Naive thymus-derived CD8-positive, alpha-beta T cell (primary cell): ENCODE measurements at places on chromosomes 6 and 20.
A peak's percentile ranks its signal among the peaks of the same experiment; 100 is the strongest.

DNA sequence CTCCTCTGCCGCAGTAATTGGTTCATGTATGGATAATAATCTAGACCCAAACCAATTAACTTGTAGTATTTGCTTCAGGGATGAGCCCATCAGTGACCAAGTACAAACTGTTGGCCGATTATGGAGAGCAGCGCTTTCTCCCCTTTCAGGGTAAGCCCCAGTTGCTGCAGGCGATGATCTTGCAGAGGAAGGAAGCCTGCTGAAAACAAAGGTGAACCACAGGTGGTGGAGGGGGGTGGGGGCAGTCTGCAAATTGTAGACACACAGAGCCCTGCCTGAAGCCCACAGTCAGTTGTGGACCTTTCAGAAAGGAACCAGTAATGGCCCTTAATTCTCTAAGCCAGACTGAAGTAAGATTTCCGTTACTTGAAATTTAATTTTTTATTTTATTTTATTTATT lies 167.9 kb upstream of the JARID2 start:
- H3K27ac ChIP-seq = no peak overlapping the region
- H3K36me3 ChIP-seq = no peaks in the 10 kb centered on the region
- no peak overlapping the region for H3K4me3 ChIP-seq
- peaks cover 2% of the 10 kb centered on the region for H3K4me1 ChIP-seq
- no peaks in the 10 kb centered on the region for H3K27me3 ChIP-seq
- peak; percentile 8 for DNase-seq

GRCh38 chr20:4062721-4063606 lies 47.6 kb upstream of the RNF24 start:
- H3K4me1 ChIP-seq = peaks cover 13% of the 10 kb centered on the region
- no peak overlapping the region for H3K4me3 ChIP-seq
- H3K27ac ChIP-seq = peak overlapping the region; percentile 49
- no peaks in the 10 kb centered on the region for H3K36me3 ChIP-seq
- no peaks in the 10 kb centered on the region for H3K27me3 ChIP-seq

DNA sequence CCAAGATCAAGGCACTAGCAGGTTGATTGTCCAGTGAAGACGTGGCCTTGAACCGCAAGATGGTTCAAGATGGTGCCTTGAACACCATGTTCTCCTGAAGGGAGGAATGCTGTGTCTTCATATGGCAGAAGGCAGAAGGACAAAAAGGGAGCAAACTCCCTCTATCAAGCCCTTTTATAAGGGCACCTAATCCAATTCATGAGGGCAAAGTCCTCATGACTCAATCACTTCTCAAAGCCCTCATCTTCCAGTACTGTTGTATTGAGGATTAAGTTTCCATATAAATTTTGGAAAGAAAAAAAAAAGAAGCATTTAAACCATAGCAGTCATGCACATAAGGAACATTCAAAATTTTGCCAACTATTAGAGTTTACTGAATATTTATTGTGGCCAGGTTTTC lies 29.9 kb upstream of the TSPYL1 start:
- H3K27me3 ChIP-seq = no peaks in the 10 kb centered on the region
- H3K27ac ChIP-seq = no peak overlapping the region
- no peak for DNase-seq
- peaks cover 17% of the 10 kb centered on the region for H3K36me3 ChIP-seq

DNA sequence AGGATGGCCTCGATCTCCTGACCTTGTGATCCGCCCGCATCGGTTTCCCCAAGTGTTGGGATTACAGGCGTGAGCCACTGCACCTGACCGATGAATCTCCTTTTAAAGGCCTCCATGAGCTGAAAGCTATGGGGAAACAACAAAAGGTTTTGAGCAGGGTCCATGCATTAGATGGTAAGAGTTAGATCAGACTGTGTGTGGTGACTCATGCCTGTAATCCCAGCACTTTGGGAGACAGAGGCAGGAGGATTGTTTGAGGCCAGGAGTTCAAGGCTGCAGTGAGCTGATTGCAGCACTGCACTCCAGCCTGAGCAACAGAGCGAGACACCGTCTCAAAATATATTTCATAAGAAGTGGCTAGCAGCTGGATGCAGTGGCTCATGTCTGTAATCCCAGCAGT lies 41.0 kb upstream of the BCLAF1 start:
- H3K4me3 ChIP-seq = no peak overlapping the region
- DNase-seq = no peak
- no peaks in the 10 kb centered on the region for H3K36me3 ChIP-seq
- H3K27ac ChIP-seq = no peak overlapping the region
- H3K4me1 ChIP-seq = no peaks in the 10 kb centered on the region

GRCh38 chr20:17878912-17879602 lies 89.5 kb downstream of the SNX5 start:
- H3K27ac ChIP-seq = no peak overlapping the region
- H3K4me3 ChIP-seq = no peak overlapping the region
- no peak for DNase-seq
- H3K27me3 ChIP-seq = peaks cover 29% of the 10 kb centered on the region
- no peaks in the 10 kb centered on the region for H3K36me3 ChIP-seq
- peaks cover 4% of the 10 kb centered on the region for H3K4me1 ChIP-seq

DNA sequence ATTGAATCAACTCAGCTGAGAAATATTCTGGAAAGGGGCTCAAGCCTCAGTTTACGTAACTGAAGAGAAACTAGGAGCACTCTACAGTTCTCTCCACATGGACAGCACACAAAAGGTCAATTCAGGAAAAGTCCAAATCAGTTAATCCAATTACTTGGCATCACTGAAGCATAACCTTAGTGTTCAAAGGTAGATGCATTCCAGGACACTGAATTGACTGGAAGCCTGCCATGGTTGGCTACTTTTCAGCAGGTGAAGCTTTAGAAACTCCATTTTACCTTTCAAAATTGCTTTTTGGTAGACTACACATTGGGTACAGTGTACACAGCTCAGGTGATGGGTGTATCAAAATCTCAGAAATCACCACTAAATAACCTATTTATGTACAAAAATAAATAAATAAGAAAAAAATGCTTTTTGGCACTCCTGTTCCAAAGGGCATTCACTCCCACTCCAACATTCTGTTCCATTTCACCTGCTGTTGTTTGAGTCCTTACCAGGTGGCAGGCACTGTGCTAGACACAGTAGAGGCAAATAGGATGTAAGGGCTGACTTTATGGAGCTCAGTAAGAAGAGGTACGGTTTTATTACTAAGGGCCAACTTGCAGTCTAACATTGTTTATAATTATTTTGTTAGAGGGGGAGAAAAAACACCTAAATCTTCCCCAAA lies 153.4 kb downstream of the FAXC start:
- peaks cover 11% of the 10 kb centered on the region for H3K27me3 ChIP-seq
- no peak overlapping the region for H3K27ac ChIP-seq
- no peak for DNase-seq
- no peak overlapping the region for H3K4me3 ChIP-seq
- H3K36me3 ChIP-seq = no peaks in the 10 kb centered on the region

GRCh38 chr6:125477156-125477555 lies 175.4 kb upstream of the HDDC2 start:
- H3K36me3 ChIP-seq = no peaks in the 10 kb centered on the region
- H3K27me3 ChIP-seq = peaks cover 2% of the 10 kb centered on the region
- H3K4me1 ChIP-seq = no peaks in the 10 kb centered on the region
- H3K4me3 ChIP-seq = no peak overlapping the region
- no peak overlapping the region for H3K27ac ChIP-seq

- H3K27ac ChIP-seq = peak overlapping the region; percentile 35
- H3K4me1 ChIP-seq = peaks cover 10% of the 10 kb centered on the region
- H3K36me3 ChIP-seq = peaks cover 89% of the 10 kb centered on the region
Observed at GRCh38 chr6:111666847-111667246, 61.2 kb upstream of the TRAF3IP2 start.

DNA sequence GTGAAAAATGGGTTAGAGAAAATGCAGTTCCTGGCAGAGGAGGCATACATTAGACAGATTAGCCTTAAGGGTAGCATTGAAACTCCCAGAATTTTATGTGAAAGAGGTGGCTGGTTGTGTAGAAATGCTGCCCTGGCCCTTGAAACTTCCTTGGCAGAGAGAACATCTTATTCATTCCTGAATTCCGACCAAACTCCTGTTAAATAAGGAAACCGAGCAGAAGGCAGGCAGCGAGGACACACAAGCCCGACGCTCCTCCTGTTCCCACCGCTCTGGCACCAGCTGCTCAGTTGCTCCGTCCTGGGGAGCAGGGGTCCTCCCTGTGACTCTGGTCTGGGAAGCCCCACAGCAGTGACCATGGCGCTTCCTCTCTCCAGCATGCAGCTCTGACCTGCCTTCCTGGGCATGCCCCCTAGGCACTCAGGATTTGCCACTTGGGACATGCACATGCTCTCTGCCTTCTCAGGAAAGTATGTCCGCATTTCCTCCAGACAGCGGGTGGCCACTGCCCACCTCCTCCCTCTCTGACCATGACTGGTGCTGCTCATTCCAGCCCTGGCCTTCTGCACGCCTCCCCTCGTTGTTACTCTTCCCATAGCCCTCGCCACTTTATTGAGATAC lies 35.2 kb upstream of the CLDN20 start:
- no peak overlapping the region for H3K4me3 ChIP-seq
- peaks cover 6% of the 10 kb centered on the region for H3K27me3 ChIP-seq
- H3K27ac ChIP-seq = no peak overlapping the region
- peaks cover 8% of the 10 kb centered on the region for H3K36me3 ChIP-seq

GRCh38 chr6:158894193-158894592 lies 75.0 kb upstream of the EZR start:
- H3K27ac ChIP-seq = no peak overlapping the region
- no peaks in the 10 kb centered on the region for H3K36me3 ChIP-seq
- no peak overlapping the region for H3K4me3 ChIP-seq
- DNase-seq = no peak
- H3K4me1 ChIP-seq = peaks cover 3% of the 10 kb centered on the region

- H3K27me3 ChIP-seq = no peaks in the 10 kb centered on the region
- DNase-seq = no peak
- no peak overlapping the region for H3K27ac ChIP-seq
- H3K4me3 ChIP-seq = no peak overlapping the region
Observed at GRCh38 chr6:16344756-16345155, 106.4 kb downstream of the GMPR start.

DNA sequence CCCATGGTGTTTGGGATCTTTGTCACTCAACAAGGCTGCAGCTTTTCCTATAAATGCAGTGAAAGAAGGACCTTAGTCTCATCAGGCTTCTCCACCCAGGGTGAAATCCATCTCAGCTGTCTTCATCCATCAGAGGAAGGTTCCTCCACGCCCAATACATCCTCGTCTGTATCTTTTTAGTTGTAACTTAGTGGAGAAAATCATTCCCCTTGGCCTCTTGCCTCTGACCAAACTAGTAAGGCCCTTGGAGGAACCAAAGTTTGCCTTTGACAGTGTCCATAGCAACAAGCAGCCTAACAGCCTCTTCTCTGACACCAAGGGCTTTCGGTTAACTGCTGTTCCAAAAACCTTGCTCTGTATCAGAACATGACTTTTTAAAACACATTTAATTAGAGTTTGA lies 230.3 kb upstream of the ECI2 start:
- no peaks in the 10 kb centered on the region for H3K4me1 ChIP-seq
- H3K27me3 ChIP-seq = peaks cover 2% of the 10 kb centered on the region
- H3K27ac ChIP-seq = no peak overlapping the region
- H3K4me3 ChIP-seq = no peak overlapping the region
- H3K36me3 ChIP-seq = no peaks in the 10 kb centered on the region
- no peak for DNase-seq

GRCh38 chr6:109349419-109349987 lies 32.8 kb downstream of the CD164 start:
- DNase-seq = no peak
- H3K36me3 ChIP-seq = peaks cover 30% of the 10 kb centered on the region
- no peak overlapping the region for H3K4me3 ChIP-seq
- H3K27me3 ChIP-seq = no peaks in the 10 kb centered on the region
- peak overlapping the region; percentile 1 for H3K27ac ChIP-seq

DNA sequence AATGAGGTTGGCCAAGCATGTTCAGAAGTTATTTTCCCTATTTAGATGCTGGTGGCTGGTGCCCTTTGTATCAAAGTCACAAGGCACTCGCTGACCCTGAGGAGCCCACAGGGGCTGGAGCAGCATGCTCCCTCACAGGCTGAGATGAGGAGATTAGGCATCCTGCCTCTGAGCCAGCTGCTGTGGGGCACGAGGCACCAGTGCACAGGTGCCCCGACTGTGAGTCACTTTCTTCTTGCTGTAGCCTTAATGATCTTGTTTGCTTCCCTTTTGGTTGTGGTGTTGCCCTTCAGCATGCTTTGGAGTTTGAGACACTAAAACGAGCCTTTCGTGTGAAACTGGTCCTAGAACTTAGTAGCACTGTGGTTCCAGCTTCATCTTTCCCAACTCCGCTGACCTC lies 4.3 kb downstream of the PSMG4 start:
- peak overlapping the region; percentile 58 for H3K4me3 ChIP-seq
- peak overlapping the region; percentile 65 for H3K27ac ChIP-seq
- peaks cover 7% of the 10 kb centered on the region for H3K36me3 ChIP-seq
- peaks cover 36% of the 10 kb centered on the region for H3K4me1 ChIP-seq
- no peaks in the 10 kb centered on the region for H3K27me3 ChIP-seq
- DNase-seq = no peak

GRCh38 chr6:111416529-111416928 lies 66.5 kb downstream of the REV3L start:
- H3K27ac ChIP-seq = no peak overlapping the region
- H3K4me3 ChIP-seq = no peak overlapping the region
- H3K27me3 ChIP-seq = no peaks in the 10 kb centered on the region
- no peak for DNase-seq
- peaks cover 8% of the 10 kb centered on the region for H3K4me1 ChIP-seq
